Daoy (cell line): ENCODE measurements at places on chromosomes 6 and 20.

GRCh38 chr20:51258582-51259165 is 235.8 kb upstream of the KCNG1 start:
- DNase-seq, result peak; percentile 15

DNA sequence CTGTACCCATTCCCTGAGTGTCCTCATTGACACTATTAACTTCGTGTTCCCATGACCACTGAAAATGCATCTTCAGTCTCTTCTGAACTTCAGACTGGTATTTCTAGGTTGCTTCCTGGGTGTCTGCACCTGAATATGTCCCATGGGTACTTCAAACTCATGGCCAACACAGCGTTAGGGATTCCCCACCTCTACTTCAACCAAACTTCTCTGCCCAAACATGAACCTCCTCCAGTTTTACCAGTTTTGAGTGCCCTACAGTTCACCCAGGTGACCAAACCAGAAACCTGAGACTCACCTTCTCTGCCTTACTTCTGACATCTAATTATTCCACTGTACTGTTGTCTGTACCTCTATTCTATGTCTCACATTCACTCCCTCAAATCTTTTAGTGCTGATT is 99.5 kb upstream of the SUPT3H start:
- DNase-seq, result no peak

- no peak for DNase-seq
Measured at GRCh38 chr6:168039849-168040248, 39.2 kb downstream of the FRMD1 start.

DNA sequence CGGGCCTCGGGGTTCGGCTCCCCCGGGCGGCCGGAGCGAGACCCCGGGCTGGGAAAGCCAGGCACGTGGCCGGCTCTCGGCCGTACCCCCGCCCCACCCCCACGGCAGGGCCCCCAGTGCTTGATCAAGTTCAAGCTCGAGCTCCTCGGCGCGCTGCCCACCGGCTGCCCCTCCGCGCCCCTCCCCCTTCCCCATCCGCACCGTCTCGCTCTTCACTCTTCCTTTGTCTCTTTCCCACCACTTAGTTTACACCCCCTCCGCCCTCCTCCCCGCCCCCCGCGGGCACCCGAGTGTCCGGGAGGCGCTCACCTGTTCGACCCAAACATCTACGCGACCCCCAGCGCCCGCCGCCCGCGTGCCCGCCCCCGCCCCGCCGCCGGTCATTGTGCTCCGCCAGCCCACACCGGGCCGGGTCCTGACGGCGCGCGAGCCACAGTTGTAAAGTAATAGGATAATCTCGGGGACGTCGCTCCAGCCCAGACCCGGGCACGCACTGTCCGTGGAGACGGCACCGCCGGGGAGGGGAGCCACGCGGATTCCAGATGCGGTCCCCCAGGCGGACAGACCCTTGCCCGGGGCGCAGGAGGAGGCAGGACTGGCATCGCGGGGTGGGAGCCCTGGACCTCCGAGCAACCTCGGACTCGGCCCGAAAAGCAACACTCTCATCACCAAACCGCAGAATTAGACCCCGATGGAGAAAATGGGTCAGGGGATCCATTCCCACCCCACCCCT is 100.7 kb downstream of the NOL4L start:
- peak; percentile 41 for DNase-seq

GRCh38 chr20:22762576-22763256 is 178.3 kb upstream of the FOXA2 start:
- DNase-seq, result no peak

GRCh38 chr6:118685823-118686449 is 34.5 kb upstream of the CEP85L start:
- DNase-seq, result no peak
